Ecto neural progenitor cell (in vitro differentiated cells): ENCODE measurements at places on chromosomes 7 and 10.
A peak's percentile ranks its signal among the peaks of the same experiment; 100 is the strongest.

DNA sequence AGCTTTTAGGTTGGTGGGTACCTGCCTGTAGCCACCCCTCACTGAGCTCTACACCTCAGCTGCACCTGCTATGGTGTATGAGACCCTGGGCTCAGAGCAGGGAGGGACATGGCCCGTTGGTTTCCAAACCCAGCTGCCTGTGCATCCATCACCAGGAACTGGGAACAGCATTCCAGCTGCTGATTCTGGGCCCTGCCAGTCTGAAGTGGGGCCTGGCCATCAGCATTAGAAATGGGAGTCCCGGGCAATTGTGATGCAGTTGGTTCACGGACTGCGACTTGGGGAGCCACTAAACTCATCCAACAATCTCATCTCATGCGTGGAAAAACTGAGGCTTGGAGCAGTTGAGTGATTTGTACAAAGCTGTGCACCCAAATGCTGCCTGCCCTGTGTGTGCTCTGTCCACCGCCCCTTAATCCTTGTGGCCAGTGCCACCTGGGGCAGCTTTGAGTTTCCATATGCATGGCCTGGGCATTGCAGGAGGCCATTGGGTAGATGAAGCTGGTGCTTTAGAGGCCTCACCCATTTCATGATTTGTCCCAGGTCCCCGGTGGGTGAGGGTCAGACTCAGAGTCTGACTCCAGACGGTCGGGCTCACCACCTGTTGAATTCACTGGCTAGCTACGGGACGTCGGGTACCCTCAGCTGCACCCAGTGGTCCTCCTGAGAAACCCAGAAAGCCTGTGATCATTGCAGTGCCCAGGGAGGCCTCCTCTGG, 109.0 kb upstream of the SHH start:
- no peak for DNase-seq

- DNase-seq: no peak
These were observed 83.6 kb downstream of the CFAP58 start for GRCh38 chr10:104437226-104437625.

- DNase-seq: peak; percentile 86
These were observed 82.3 kb upstream of the GPR26 start for GRCh38 chr10:123583639-123584418.

- DNase-seq: no peak
These were observed 3.1 kb upstream of the PAPSS2 start for GRCh38 chr10:87656431-87657072.

GRCh38 chr7:117386110-117386706, 41.1 kb downstream of the ASZ1 start:
- no peak for DNase-seq

DNA sequence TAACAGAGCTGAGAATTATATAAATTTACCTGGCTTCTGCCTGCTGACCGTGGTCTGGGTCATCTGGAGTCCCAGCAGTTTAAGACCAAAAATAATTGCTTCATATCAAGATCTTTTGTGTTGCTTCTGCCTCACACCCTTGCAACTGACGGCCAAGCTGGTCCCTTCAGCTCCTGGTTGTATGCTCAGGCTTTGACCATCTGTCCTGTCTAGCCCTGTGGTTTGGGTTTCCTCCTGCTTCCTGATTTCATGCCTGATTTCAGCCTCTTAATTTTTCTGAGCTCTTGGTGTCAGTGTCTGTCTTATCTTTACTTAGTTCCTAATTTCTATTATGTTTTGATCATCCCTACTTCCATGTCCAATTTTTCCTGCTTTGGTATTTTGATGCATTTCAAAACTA, 87.9 kb upstream of the PLXDC2 start:
- DNase-seq: no peak

DNA sequence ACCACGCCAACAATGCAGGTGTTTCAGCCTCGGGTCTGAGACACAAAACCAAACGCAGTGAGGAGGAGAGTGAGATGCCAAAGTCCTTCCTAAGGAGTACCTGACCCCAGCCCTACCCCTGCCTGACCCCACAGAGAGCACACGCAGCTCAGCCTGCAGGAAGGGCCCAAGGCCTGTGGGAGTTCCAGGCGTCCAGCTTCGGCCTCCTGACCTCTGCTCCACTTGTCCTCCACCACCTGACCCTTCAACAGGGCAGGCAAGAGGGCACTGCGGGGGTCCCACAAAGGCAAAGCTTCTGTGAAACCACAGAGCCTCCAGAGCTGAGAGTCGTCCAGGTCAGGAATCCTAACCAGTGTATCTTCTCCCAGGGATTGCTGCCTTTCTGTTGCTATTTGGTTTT, 122.0 kb upstream of the PPP2R2D start:
- DNase-seq: no peak

DNA sequence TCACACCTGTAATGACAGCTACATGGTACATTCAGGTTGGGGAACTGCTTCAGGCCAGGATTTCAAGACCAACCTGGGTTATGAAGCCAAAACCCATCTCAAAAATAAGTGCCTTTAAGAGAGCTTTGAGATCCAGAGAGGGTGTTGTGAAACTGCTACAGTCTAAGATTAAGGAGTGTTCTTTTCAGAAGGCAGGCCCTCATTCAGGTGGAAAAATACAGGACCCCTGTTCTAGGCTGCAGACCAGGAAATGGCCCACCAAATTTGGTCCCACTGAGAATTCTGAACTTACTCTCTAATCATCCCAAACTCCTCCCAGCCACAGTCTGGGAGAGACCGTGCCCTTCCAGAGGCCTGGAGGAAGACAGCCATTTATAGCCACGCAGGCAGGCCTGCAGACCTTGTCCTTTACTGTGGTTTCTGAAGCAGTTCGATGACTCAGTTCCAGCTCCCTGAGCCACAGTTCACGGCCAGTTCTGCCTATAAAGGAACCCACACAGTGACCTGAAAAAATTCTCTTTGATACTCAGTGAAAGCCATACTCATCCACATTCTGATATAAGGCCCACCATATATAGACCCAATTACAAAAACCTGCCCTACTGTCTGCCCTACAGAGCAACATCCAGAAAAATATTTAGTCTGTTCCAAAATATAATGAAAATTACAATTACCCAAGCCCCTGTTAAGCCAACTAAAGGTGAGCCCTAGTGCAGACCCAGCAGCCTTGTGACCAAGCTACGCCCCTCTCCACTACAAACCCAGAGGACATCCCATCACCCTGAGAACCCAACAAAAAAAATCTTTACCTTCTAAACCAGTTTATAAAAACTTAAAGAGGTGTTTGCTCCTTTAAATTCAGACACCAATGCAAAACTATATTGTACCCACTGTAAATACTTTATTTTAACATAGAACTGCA, 21.2 kb downstream of the ZNF680 start:
- DNase-seq: no peak

DNA sequence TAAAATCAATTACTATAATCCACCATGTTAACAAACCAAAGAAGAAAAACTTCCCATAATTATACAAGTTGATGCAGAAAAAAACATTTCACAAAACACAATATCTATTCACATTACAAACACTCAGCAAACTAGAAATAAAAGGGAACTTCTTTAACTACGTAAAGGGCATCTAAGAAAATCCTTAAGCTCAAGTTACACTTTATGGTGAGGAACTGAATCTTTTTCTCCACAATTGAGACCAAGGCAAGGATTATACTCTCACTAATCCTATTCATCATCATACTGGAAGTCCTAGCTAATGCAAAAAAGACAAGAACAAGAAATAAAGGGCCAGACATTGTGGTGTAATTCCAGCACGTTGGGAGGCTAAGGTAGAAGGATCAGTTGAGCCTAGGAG, 159.9 kb downstream of the ZNF365 start:
- no peak for DNase-seq

DNA sequence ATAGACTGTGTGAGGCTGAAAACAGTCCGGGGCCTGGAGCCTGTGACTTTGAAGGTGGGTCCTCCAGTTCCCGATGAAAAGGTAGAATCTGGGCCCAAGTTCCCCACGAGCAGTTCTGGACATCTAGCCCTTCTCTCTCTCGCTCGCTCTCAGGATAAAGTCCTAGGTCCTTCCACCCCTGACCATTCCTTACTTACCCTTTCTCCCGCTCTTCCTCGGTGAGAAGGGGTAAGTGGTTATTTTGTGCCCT, 713 bp downstream of the IMMP2L start:
- DNase-seq: no peak

- no peak for DNase-seq
These were observed 108.8 kb upstream of the EEPD1 start for GRCh38 chr7:36044101-36044892.

- no peak for DNase-seq
These were observed 376.0 kb downstream of the LRMDA start for GRCh38 chr10:75807456-75807855.

DNA sequence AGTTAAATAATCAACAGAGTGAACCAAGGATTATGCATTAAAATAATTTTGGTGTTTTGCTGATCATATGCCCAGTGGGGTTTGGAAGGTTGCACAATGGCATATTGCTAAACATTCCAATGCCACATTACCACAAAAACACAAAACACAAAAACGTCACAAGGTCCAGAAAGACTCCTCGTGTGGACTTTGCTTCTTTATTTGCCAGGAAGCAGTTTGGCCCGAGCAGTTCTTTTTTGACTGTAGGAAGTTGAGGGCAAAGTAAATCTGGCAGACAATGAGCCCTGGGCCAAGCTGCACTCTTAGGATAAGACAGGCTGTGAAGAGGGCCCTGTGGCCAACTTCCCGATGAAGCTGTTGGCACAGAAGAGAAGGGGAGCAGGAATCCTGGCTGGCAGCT, 39.2 kb upstream of the SLC35B4 start:
- DNase-seq: no peak

DNA sequence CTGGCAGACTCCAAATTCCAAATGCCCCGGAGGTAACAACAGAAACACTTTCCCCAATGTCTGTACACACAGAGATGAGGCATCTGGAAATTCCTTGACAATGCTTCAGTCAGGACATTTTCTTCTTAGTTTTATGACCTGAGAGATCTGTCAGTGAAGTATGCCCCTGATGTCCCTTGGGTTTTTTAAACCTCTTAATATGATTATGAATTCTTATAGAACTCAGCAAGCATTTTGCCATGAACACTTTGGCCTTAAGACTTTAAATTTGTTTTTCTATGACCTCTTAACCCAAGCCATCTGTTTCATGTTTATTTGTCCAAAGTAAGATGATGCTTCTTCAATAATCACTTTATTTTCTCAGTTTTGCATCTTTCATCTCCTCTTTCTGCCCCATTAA, 1206.2 kb downstream of the GATA3 start:
- DNase-seq: no peak

DNA sequence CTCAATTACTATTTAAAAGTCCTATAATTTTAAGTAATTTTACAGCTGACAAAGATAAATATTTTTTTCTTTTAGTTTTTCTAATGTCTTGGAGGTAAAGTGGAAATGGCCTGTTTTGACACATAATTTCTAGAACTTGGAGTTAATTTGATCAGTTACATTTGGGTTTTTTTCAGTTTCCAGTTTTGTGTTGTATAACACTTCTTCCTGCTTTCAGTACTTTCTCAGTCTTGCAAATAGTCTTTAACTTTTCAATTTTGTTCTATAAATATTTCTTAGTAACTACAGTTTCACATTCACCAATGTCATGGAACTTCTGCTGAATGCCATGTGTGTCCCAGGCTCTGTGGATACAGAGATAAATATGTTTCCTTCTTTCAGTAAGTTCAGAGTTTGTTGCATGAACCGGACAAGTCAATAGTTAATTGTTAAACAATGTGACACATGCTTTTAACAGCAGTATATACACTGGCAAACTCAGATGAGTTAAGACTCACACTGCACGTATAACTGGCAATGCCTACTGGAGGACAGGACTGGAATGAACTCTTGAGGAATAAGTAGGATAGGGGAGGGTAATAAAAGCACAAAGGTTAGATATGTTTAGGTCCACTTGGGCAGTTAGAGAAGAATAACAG, 4.6 kb downstream of the SHOC2 start:
- DNase-seq: no peak

DNA sequence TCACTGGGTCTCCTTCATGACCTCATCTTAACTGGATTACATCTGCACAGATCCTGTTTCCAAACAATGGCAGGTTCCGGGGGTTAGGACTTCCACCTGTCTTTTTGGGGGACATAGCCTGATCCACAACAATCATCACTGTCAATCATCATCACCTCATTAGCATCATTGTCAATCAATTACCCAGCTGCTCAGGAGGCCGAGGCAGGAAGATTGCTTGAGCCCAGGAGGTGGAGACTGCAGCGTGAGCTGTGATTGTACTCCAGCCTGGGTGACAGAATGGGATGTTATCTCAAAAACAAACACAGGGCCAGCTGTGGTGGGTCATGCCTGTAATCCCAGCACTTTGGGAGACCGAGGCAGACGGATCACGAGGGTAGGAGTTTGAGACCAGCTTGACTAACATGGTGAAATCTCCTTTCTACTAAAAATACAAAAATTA, 18.7 kb downstream of the AMZ1 start:
- no peak for DNase-seq

GRCh38 chr7:76000566-76000965, 6.2 kb upstream of the TMEM120A start:
- DNase-seq: no peak

DNA sequence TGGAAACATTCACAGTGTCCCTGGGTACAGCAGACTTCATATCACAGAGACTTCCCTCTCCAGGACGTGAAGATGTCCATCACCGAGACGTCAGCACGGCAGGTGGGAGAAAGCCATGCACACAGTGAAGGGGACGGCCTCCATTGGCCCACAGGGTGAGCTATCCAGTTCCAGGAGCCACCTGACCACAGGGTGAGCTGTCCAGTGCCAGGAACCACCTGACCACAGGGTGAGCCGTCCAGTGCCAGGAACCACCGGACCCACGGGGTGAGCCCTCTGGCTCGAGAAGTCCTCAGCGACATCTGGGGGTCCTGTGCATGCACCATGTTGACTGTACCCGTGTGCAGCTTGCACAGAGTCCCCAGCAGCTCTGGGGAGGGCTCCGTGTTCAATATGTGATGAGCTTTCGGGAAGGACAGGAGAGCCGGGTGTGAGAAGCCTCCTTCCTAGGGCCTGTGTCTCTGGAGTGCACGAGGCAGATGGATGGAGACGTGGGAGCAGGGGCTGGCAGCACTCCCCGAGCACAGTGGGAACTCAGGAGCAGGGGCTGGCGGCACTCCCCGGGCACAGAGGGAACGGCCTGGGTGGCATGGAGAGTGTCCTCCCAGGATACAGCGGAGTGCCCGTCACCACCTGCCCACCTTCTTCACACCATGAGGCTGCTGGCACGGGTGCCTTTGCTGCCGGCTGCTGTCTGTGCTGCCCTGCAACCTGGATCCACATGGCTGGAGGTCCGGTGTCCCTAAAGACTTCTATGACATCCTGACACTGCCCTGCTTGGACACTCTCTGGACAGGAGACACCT, 616.2 kb downstream of the DNAJB6 start:
- no peak for DNase-seq

- DNase-seq: no peak
These were observed 41.4 kb downstream of the MRC1 start for GRCh38 chr10:17850501-17850900.
